ENCODE measurements at places on chromosomes 3 and 15. TPM values are rescaled to one million over a fixed set of nuclear protein-coding genes. Genes with fewer than 3 reads are reported as not detected.

The CILP gene
- total RNA-seq, result 0.18 TPM

GRCh38 chr3:175778994-175779393 lies 919.9 kb downstream of the NAALADL2 start:
- DNase-seq, result no peak

GRCh38 chr3:196141052-196141865 lies 59.4 kb upstream of the TFRC start:
- DNase-seq, result no peak

DNA sequence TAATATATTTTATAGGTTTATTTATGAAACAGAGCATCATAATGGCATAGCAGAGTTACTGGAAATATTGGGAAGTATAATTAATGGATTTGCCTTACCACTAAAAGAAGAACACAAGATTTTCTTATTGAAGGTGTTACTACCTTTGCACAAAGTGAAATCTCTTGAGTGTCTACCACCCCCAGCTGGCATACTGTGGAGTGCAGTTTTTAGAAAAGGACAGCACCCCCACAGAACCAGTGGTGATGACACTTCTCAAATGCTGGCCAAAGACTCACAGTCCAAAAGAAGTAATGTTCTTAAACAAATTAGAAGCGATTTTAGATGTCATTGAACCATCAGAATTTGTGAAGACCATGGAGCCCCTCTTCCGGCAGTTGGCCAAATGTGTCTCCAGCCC lies 58.1 kb downstream of the DNAH1 start:
- no peak for DNase-seq

The VEPH1 gene
- total RNA-seq, result not detected

GRCh38 chr3:46335541-46335940 lies 18.4 kb upstream of the CCR2 start:
- DNase-seq, result no peak

DNA sequence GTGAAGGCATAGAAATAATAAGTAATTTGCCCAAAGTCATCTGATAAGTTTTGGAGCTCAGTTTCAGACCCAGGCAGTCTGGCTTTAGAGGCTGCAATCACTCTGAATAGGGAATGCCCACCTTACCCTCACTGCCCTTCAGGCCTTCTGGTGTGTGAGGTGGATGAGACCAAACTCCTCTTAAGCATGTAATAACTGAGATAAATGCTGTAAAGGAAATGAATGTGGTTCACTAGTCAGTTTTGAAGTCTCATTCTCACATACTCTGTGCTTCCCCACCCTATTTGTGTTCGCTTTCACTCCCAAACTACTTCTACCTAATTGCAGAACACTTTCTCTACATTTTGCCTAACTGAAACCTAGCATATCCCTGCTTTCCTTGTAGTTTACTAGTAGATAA lies 144.1 kb downstream of the FILIP1L start:
- no peak for DNase-seq

Data from activated B cell treated with CpG ODN at 0.5 μM for 24 hours (primary cell).